GM04504 (cell line): ENCODE measurements at places on chromosomes 1 and 21.

DNA sequence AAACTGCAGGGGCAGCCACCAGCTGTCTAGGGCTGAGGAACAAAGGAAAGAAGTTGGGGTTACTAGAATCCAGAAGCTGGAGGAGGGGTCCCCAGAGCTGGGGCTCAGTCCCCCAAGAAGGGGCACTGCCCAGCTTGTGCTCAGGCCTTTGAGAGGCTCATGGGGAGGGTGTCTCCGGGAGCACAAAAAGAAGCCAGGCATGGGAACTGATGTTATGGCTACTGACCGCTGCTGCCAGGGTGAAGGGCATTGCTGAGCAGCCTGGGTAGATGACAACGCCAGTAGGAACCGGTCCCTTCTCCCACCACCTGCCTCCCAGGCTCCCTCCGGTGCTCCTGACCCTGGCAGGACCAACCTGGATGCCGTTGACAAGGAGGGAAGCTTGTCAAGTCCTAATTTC, 762.5 kb upstream of the TPTE start:
- DNase-seq: no peak

GRCh38 chr1:97902067-97902466, 18.8 kb downstream of the DPYD start:
- DNase-seq: no peak

DNA sequence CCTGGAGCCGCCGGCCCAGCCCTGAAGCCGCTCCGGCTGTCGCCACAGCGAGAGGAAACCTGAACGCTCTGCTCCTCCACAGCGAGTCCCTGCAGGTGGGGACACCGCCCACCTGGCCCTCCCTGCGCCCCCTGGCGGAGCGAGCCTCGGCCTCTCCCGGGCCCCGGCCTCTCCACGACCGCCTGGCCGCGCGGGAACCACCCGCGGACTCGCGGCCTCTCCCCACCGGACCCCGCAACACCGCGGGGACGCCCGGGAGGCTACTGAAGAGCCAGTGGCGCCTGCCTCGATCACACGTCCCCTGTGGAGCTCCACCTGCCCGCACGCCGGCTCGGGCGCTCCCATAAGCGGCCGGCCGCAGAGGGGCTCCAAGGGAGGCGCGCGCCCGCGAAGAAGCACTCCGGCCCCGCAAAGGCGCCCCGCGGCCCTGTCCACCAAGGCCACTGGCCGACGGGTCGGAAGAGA, 109.6 kb downstream of the KCNN3 start:
- no peak for DNase-seq

DNA sequence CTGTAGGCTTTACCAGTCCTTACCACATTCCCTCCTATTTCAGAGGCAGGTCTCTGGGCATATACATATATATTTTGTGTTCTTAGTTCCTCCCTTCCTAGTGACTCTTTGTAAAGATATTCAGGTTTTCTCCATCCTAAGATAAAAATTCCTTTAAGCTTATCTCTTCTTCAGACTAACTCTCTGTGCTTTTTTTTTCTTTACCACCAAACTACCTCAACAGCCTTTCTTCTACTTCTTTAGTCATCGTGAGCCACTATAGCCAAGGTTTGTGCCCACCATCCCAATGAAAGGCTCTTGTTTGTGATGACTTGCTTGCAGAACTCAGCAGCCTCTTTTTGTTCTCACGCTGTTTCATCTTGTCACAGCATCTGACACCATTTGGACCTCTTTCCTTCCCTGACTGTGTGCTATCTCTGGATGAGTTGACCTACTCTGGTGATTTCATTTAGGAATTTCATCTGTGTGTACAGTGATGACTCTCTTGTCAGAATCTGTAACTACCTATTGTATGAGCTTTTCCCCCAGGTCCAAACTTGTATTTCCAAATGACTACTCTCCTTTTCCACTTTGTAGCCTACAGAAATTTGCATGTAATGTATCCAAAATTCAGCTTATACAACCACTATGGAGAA, 59.0 kb upstream of the MACF1 start:
- DNase-seq: no peak

GRCh38 chr1:245690156-245690690, 535.4 kb downstream of the KIF26B start:
- DNase-seq: no peak

- DNase-seq: peak; percentile 6
These were observed 26.1 kb downstream of the CR1L start for GRCh38 chr1:207670997-207671396.

- no peak for DNase-seq
These were observed 247.0 kb downstream of the USP25 start for GRCh38 chr21:15976807-15977206.
